ENCODE measurements at places on chromosomes 5 and 9.
A peak's percentile ranks its signal among the peaks of the same experiment; 100 is the strongest.

GRCh38 chr9:108663422-108663821, 192.4 kb downstream of the ACTL7B start:
- DNase-seq, result no peak

DNA sequence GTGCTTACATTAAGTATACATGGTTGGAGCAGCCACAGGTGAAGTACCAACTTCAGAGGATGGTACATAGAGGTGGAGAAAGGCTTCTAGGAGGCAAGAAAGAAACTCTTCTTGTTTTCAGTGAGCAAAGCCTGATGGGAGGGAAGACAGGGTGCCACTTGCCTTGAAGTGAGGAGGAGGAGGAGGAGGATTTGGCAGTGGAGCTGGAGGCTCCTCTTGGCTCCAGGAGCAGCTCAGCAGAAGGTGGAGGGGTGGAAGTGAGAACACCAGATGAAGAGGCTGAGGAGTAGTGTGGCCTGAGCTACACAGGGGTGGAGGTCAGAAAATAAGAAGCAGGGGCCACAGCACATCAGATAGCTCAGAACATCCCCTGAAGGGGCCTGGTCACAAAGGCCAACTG, 91.1 kb upstream of the SHISAL2B start:
- DNase-seq, result no peak

DNA sequence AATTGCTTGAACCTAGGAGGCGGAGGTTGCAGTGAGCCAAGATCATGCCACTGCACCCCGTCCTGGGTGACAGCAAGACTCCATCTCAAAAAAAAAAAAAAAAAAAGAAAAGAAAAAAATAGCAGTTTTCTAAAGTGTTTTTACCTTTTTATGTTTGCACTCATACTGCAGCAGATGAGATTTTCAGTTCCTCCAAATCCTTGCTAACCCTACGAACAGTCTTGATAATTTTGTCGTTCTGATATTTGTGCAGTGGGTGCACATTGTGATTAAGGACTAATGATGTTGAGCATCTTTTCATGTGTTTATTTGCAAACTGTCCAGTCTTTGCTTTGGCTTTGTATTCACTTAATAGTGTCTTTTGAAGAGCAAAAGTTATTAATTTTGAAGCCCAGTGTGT, 42.9 kb downstream of the ZCCHC7 start:
- DNase-seq, result no peak

- DNase-seq, result no peak
These were observed 48.5 kb downstream of the GDNF start for GRCh38 chr5:37791321-37791720.

GRCh38 chr5:139649082-139649991, 1.2 kb downstream of the CXXC5 start:
- DNase-seq, result no peak

DNA sequence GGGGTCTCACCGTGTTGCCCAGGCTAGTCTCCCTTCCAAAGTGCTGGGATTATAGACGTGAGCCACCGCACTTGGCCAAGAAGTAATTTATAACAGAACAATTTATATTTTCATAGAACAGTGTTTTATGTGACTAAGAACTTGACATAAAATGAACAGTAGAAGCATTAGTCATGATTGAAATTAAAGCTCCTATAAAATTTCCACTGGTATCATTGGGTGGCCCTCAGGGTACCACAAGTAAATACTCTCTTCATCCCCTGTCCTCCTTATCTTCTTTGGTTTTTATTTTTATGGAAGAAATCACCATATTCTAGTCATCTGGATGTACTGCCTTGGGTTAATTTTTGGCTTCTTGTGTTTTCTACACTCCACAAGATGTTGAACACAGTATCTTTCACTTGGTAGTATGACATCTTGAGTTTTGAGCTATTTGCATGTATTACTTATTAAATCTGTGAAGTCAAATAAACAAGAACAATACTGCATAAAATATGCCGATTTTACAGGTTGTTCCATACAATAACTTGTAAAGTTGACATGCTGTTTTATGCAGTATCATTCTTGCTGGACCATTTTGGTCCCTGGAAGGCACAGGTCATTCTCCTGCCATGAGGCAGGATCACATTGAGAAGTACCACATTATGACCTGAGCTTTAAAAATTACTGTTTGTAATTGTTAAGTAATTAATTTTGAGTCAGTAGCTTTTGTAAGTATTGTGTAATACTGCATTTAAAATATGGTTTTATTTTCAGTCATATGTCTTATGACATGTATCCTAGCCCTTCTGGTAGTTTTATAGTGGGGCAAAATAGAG, 24.4 kb downstream of the LMNB1 start:
- no peak for DNase-seq

- DNase-seq, result no peak
These were observed 445.2 kb upstream of the GRAMD2B start for GRCh38 chr5:125978015-125978414.

- no peak for DNase-seq
These were observed 38.1 kb downstream of the LIFR start for GRCh38 chr5:38518341-38518740.

GRCh38 chr5:126769703-126770102, 7.2 kb upstream of the LMNB1 start:
- no peak for DNase-seq

GRCh38 chr5:167294882-167295680, 996.4 kb upstream of the WWC1 start:
- peak; percentile 54 for DNase-seq

DNA sequence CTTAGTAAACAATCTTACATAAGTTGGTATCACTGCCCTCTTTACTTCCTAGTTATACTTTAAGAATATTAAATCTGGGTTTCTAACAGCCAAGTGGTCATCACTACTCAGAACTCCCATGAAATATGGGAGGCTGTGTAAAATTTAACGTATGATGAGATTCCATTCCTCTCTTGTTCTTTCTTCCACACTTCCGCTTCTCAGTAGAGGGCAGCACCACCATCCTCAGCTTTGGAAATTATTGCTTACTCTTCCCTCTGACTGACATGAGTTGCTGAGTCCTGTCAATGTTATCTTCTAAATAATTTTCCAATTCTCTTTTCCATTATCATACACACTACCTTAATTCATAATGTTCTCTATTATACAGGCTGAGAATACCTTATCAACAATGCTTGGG, 194.0 kb downstream of the RFX3 start:
- no peak for DNase-seq

DNA sequence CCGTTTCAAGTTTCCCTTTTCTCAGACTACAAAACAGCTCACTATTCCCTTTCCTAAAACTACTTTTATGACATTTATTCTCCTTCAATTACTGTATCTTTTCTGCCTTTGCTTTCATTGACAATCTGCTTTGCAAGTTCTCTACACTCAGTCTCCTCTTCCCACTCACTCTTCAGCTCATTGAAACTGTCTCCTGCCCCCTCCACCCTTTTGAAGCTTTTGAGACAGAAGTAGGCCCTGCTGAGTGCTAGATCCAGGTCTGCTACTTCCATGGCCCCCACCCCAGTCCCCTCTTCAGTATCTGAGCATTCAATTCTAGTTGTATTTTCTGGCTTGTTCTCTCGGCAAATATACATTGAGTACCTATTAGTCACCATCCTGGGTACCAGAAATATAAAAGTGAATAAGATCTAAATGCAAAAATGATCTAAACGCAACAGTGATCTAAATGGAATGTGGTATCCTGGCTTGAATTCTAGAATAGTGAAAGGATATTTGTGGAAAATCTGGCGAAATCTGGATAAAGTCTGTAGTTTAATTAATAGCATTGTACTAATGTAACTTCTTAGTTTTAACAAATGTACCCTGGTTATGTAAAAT, 58.4 kb downstream of the OR2K2 start:
- DNase-seq, result no peak

DNA sequence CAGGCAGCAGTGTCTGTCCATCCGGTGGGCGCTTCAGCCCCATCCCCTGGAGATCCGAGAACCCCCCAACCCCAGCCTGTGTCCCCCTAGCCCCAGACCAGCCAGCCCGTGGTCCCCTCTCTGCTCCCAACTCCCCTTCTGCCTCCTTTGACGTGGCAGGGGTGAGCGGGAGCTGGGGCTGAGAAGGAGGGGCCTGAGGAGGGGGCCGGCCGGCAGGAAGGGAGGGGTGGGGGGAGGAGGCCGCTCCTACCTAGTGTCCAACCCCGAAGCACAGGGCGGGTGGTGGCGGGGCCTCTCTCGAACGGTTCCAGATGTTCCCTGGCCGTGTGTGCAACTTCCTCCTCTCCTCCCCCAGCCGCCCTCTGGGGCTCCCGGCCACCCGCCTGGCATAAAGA, 31.0 kb downstream of the GOLGA2 start:
- DNase-seq, result no peak

Data from H54 (cell line).